Right ventricle myocardium superior (tissue), 1 donor: ENCODE measurements at places on chromosomes 2 and 18. TPM values are rescaled to one million over a fixed set of nuclear protein-coding genes. Genes with fewer than 3 reads are reported as not detected.

DNA sequence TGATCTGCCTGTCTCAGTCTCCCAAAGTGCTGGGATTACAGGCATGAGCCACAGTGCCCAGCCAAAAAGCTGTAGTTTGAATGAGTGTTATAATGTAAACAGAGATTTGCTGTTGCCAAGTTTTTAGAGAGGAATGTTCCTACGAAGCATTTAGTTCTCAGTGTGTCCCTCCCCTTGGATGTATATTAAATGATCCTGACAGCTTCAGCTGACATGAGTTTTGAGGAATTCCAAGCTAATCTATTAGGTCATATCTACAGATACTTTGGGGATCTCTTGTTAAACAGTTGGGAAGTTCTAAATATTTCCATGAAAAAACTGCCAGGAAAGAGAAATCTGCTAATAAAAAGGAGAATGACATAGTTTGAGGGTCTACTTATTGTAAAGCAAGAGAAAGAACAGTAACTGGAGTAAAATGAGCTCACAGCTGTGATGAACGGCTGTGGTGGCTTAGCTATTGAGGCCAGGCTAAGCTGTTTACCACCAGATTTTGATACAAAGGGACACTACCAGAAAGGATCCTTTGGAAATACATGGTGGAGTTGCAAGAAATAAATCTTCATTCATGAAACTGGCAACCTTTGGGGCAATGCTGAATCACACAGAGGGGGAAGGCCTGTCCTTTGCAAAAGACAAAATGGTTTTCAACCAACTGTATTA lies 2.6 kb upstream of the STON1 start:
- no peak for DNase-seq

DNA sequence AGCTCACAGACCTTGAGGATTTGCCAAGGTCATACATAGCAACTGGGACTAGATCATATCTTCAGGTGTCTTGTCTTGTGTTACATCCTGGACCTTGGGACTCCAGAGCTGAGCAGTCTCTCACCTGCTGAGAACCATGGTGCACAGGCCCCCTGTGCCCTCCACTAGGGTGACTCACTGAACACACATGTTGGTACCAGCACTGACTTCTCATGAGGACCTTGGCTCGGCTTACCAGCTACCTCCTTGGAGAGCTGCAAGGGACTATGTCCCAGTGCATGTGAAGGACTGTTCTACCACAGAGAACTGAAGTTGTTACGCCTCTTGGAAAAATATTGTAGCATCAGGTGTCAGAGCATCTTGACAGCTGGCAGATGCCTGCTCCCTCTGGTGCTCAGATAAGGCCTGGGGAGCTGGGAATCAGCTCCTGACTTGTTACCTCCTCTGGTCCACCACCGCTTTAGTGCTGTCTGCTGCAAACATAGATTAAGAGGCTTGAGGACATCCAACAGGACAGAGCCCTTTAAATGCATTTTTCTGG lies 72.1 kb downstream of the WDSUB1 start:
- DNase-seq: no peak

GRCh38 chr2:95061119-95061512 lies 35.6 kb downstream of the MAL start:
- DNase-seq: no peak

TMEFF2 gene
- total RNA-seq: 0.19 TPM

GRCh38 chr2:105573910-105574655 lies 170.6 kb upstream of the NCK2 start:
- DNase-seq: no peak

DNA sequence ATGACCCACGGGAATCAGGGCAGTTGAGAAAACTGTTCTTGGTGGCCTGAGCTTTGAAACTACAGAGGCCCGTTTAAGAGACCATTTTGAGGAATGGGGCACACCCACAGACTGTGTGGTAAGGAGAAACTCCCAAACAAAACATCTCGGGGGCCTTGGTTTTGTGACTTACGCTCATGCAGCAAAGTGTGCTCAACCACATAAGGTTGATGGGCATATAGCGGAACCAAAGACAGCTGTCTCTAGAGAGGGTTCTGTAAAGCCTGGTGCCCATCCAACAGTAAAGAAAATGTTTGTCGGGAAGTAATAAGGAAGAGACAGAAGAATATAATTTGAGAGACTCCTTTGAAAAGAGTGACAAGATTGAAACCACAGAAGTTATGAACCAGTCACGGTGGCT lies 5.4 kb downstream of the MRO start:
- DNase-seq: no peak

- DNase-seq: no peak
These were observed 235.3 kb downstream of the DYM start for GRCh38 chr18:49225160-49225559.

DNA sequence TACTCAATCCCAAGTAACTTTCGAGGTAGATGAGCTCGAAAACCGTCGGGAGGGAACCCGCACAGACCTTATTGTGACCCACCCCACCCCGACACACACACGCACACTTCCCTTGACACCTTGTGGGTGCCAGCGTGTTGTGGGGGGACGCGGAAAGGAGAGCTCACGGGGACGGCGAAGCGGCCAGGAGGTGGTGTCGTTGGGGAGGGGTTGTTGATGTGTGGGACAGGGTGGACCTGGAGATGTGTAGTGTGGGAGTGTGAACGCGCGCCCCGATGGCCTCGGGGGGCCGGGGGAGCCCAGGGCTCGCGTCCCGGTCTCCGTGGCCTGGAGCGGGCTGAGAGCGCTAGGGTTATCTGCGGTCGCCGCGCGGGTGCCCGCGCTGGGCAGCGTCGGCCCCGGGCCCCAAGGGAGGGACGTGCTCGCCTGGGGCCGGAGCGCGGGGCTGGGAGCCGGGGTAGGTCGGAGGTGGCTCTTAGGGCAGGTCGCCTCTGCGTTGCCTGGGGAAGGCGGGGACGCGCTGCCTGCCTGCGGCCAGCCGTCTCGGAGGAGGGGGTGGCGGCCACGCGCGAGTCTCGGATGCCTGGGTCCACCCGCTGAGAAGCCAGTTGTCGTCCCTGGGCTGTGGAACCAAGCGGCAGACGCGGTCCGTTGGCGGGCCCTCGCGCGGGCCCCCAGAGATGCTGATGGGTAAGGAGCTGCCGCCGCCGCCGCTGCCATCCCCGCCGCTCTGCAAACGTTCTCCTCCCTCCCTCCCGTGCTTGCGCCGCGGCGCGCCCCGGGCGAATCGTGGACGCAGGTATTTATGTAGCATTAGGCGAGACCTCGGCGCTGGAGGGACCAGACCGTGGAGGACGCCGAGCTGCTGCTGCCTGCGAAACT lies 1.6 kb downstream of the KLHL29 start:
- peak; percentile 57 for DNase-seq

IL18RAP gene
- total RNA-seq: 0.30 TPM

GRCh38 chr2:63425606-63426005 lies 162.7 kb downstream of the WDPCP start:
- no peak for DNase-seq

TACR1 gene
- 0.11 TPM for total RNA-seq

SALL3 gene
- total RNA-seq: 0.08 TPM

UGT1A4 gene
- not detected for total RNA-seq

- no peak for DNase-seq
These were observed 39.3 kb downstream of the AP1S3 start for GRCh38 chr2:223797811-223798721.

DYSF gene
- total RNA-seq: 45.8 TPM

LOXL3 gene
- total RNA-seq: 3.6 TPM

CEBPZ gene
- total RNA-seq: 30.1 TPM

- no peak for DNase-seq
These were observed 108.0 kb downstream of the DTNA start for GRCh38 chr18:34818064-34818463.

GRCh38 chr2:905091-905832 lies 45.4 kb upstream of the SNTG2 start:
- DNase-seq: no peak

- DNase-seq: no peak
These were observed 510.6 kb downstream of the XIRP2 start for GRCh38 chr2:167398873-167399272.

DNA sequence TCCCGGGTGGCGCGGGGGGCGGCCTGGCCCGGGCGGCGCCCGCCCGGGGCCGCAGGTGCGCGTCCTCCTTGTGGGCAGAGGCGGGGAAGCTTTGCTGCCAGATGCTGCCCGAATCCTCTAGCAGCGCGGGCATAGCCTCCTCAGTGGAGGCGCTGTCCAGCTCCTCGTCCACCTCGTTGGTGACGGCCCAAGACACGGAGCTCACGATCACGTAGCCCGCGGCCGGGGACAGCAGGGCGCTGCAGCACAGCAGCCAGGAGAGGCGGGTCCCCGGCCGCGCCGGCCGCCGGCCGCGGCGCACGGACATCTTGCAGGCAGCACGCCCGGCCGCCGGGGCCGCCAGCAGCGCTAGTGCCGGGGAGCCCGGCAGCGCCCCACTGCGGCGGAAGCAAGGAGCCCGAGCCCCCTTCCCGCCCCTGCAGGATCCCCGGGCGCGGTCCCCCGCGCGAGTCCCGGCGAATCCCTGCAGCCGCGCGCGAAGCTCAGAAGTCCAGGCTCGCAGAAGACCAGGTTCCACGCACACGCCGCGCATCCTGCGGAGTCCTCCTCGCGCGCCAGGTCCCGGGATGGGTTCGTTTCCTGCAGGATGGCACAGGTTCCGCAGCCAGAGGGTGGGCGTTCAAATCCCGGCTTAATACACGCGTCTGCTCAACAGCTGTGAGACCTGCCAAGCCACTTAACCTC lies at the start of gene CREG2:
Gene CREG2, minus strand, starts transcription at position 353 of the 684 bp plus-strand sequence. Its CDS starts 46 bp downstream, at position 307.
- peak; percentile 79 for DNase-seq

DNA sequence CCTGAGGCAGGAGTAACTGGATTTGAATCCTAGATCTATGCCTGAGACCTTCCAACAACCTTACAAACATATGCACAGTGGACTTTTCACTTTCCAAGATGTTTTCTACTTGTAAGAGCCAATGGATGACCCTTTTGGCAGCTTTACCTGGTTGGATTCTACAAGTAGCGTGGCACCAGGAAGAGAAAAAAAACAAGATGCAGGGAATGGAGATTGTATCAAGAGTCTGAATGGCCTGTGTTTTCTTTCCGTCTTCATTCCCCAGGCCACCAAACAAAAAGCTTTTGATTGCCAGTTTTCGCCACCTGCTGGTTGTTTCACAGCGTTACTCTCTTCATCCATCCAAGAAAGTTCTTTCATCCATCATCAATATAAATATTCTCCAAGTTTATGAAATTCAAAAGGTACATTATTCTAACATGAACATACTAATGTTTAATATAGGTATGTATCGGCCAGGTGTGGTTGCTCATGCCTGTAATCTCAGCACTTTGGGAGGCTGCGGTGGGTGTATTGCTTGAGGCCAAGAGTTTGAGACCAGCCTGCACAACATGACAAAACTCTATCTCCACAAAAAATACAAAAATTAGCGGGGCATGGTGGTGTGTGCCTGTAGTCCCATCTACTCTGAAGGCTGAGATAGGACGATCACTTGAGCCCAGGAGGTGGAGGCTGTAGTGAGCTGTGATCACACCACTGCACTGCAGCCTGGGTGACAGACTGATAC lies 3.5 kb upstream of the BCL2 start:
- no peak for DNase-seq

DNA sequence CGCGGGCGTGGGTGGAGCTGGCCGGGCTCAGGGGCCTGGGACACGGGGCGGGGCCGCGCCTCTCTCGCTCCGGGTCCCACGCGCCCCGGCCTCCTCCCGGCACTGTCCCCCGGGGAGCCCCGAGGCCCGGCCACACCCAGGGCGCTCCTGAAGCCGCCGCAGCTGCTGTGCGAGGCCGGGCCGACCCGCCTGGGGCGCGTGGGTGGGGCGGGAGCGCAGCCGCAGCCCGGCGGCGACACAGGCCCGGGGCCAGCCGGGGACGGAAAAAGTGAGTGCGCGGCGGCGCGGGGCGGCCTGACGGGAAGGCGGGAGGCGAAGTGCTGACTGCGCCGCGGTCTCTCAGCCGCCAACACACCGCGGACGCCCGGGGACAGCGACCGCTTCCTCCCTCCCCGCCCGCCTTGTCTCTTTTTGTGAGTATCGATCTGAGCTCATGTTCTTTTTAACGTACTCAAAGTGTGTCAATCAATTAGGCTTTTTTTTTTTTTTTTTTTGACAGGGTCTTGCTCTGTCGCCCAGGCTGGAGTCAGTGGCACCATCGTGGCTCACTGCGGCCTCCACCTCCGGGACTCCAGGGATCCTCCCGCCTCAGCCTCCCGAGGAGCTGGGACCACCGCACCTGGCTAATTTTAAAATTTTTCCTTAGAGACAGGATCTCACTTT lies 14.5 kb downstream of the PDCD1 start:
- DNase-seq: peak; percentile 89

CFAP65 gene
- not detected for total RNA-seq

DNA sequence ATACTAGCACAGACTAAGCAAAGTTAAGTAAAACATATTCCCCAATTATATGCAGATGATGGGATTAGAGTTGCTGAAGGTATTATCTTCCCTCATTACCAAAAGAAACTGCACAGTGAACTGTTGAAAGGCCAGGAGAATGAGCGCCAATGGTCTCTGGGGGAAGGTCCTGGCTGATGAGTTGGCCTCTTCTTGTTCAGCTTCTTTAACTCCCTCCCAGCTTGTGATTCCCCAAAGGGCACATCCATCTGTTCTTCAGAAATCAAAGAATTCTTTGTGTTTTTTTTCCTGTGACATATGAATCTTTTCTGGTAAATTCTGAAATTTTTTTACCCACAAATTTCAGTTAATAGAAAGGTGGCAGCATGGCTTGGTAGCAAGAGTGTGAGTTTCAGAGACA lies 667.6 kb downstream of the CNTNAP5 start:
- DNase-seq: peak; percentile 58

NGEF gene
- total RNA-seq: not detected
